ENCODE measurements at places on chromosomes 11 and 22.
A peak's percentile ranks its signal among the peaks of the same experiment; 100 is the strongest.

- no peak for DNase-seq
Observed at GRCh38 chr11:34905666-34906065, 10.5 kb downstream of the APIP start.

GRCh38 chr11:33443684-33444083, 186.5 kb downstream of the HIPK3 start:
- DNase-seq = no peak

DNA sequence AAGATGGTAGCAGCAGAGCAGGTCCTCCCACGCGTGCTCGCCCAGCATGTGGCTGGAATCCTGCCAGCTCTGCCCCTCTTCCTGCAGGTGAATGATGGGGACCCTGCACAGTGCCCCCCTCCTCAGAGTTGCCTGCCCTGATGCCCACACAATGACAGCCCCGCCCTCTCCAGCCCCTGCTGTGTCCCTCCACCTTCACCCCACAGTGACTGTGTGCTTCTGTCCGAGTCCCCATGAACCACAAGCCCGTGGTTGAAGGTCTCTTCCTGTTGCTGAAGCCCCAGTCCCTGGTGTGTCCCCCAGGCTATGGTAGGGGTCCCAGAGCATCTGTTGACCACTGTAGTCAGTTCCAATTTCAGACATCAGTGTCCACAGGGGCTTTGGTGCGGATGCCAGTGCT, 71.0 kb downstream of the BRD1 start:
- peak; percentile 4 for DNase-seq

DNA sequence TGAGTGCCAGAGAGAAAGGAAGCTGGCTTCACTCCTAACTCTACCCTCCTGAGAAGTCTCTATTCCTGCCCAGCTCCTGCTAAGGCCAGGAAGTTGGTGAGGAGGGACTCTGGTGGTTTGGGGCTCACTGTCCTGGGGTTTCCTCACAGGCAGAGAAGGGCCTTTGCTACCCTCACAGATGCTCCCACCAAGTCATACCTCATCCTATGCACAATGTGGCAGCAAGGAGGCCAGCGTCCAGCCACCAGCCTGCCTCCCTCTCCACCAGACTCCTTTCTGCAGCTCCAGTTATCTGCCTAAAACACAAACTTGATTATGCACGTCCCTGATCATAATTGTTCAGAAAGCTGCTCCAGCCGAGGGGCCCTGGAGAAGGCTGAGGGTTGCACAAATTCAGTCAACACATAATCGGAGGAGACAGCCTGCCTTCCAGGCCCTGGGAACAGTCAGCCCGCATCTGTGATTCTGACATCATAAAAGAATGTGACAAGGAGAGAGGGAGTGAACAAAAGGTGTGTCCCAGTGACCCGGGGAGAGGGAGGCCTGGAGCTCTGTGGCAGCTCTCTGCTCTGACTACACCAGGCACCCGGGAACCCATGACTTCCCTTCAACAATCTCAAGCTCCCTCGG, 28.8 kb downstream of the DKK3 start:
- DNase-seq = no peak

All from omental fat pad (tissue), 4 donors.